Natural killer cell treated with Interleukin-12 subunit alpha and Interleukin-12 subunit beta and Interleukin-15 and Interleukin-18, amount 100 ng/mL, for 72 hours (primary cell): ENCODE measurements at places on chromosomes 5 and 9. TPM values are rescaled to one million over a fixed set of nuclear protein-coding genes. Genes with fewer than 3 reads are reported as not detected.

DNA sequence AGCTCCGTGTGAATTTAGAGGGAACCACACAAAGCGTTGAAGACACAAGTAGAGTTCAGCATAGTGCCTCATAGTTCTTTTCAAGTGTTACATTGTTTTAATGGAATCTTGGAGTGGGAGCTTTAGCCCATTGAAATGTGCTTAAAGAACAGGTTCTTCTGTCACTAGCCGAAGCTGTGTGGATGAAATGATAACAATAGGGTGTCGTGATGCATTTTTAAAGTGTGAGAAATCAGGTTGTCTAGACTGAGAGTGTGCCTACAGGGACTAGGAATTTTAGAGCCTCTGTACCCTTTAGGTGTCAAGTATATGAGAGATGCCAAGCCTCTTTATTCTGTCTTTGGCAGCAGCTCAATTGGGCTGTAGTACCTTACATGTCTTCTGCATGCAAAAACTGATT, 83.0 kb downstream of the NDUFS4 start:
- DNase-seq = no peak

The TAF11L5 gene
- total RNA-seq = not detected

DNA sequence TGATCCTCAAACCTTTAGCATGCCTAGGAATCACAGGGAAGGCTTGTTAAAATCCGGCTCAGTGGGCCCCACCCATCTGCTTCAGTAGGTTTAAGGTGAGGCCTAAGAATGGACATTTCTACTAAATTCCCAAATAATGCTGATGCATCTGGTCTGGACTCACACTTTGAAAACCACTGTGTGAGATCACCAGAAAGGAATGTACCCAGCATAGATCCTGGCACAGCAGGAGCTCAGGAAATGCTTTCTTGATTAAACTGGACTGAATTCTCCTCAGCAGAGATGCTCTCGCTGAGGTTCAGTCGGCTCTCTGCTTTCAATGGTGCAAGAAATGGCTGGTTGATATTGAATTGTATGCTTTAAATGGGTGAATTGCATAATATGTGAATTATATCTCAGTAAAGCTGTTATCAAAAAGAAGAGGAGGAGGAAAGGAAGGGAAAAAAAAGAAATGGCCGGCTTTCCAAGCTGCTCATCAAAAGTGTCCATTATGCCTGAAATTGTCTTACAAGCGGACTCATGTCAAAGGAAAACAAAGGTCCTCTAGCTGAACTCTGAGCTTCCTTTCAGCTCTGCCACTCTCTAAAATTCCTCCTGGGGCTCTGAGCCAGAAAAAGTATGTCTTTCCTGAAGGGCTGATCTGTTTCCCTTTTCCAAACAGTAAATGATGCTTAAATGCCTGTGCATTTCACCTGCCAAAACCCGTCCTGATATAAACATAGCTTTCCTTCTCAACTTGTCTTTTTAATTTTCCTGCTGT, 77.6 kb upstream of the SAP30L start:
- no peak for DNase-seq

The CER1 gene
- not detected for total RNA-seq

The ZDHHC11B gene
- total RNA-seq = 1.2 TPM
